ENCODE measurements at places on chromosomes 6 and 20. TPM values are rescaled to one million over a fixed set of nuclear protein-coding genes. Genes with fewer than 3 reads are reported as not detected.

DNA sequence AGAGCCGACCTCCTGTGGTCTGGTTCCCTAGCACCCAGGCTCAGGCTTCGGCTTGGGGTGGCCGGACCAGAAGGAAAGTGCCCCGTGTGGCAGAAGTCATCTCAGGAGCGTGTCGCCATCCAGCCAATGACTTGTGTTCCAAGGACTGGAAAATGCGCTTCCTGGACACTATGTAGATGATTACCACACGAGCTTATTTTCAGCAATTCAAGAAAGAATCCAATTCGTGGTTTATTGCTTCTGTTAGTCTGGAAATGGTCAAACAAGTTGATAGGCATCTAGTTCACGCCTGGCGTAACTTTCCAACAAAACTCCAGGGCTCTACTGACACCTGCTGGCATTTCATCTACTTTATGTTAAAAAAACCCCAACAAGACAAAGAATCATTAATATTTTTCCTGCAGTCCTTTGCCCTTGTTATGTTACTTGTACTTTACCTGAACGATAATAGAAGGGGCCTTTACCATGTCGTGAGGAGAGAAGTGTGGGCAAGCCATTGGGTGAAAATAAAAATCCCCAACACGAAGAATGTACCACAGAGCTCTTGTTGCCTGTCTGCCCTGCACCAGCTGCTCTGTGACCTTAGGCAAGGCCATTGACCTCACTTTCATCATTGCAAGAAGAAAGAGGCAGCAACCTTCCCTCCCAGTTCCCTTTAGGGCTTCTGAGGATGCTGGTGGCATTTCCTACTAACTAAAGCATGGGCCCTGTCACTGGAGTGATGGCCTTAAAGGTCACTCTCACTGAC, 154.7 kb upstream of the LAMP5 start:
- H3K36me3 ChIP-seq, result no peaks in the 10 kb centered on the region
- no peaks in the 10 kb centered on the region for H3K4me1 ChIP-seq
- H3K27ac ChIP-seq, result no peak overlapping the region
- DNase-seq, result no peak
- H3K4me3 ChIP-seq, result no peak overlapping the region

- H3K27me3 ChIP-seq, result no peaks in the 10 kb centered on the region
- H3K4me1 ChIP-seq, result peaks cover 79% of the 10 kb centered on the region
- no peak for DNase-seq
- no peak overlapping the region for H3K27ac ChIP-seq
- H3K36me3 ChIP-seq, result no peaks in the 10 kb centered on the region
- no peak overlapping the region for H3K4me3 ChIP-seq
Observed at GRCh38 chr6:156984178-156984738, 207.1 kb downstream of the ARID1B start.

- peaks cover 5% of the 10 kb centered on the region for H3K36me3 ChIP-seq
- no peaks in the 10 kb centered on the region for H3K27me3 ChIP-seq
- H3K27ac ChIP-seq, result peak overlapping the region; percentile 86
- H3K4me1 ChIP-seq, result peaks cover 17% of the 10 kb centered on the region
- DNase-seq, result peak; percentile 29
- peak overlapping the region; percentile 20 for H3K4me3 ChIP-seq
Observed at GRCh38 chr6:110981202-110981600, 637 bp upstream of the RPF2 start.

- DNase-seq, result peak; percentile 17
- no peak overlapping the region for H3K4me3 ChIP-seq
Observed at GRCh38 chr6:5619249-5619648, 357.9 kb downstream of the FARS2 start.

DNA sequence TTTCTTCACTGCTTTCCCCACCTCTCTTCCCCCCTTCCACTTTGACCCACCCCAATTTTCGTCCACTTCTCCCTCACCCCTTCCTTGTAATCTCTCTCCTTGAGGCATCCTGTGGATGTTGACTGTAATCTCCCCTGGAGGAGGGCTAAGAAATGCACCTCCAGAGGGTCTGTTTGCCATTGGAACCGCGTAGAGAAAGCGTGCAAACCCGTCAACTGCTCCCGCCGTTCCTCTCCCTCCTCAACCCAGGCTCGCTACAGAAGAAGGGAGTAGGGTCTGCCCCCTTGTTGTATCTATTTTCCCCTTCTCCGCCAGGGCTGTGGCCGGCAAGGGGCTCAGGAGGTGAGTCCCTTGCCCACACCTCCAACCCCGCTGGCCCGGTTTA, 502 bp upstream of the HTR1E start:
- no peaks in the 10 kb centered on the region for H3K36me3 ChIP-seq
- peaks cover 14% of the 10 kb centered on the region for H3K27me3 ChIP-seq
- H3K4me3 ChIP-seq, result no peak overlapping the region
- no peak for DNase-seq

The VIP gene
- polyA plus RNA-seq, result not detected

The ADTRP gene
- polyA plus RNA-seq, result 41.9 TPM

The CABLES2 gene
- polyA plus RNA-seq, result 1.8 TPM

The BANF2 gene
- not detected for polyA plus RNA-seq

All from CD4-positive, alpha-beta memory T cell (primary cell).